ENCODE measurements at places on chromosomes 2 and 18.

DNA sequence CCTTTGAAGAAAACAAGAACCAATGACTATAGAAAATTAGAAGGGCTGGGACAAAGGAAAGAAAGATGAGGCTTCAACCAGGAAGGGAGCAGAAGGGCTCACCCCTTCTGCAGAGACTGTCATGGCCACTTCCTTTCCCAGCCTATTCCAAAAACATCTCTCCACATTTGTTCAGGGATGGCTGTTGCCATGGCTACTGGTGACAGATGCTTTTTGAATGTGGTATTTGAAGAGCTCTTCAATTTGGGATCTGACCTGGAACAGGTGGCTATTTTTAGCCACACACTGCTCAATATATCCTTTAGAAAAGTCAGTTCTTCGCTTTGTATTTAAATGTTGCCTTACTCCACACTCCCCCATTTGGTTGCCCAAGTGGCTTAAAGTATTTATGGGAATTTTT, 64.1 kb upstream of the LCLAT1 start:
- no peak for DNase-seq

- no peak for DNase-seq
Observed at GRCh38 chr2:147197754-147198483, 646.9 kb upstream of the ACVR2A start.

DNA sequence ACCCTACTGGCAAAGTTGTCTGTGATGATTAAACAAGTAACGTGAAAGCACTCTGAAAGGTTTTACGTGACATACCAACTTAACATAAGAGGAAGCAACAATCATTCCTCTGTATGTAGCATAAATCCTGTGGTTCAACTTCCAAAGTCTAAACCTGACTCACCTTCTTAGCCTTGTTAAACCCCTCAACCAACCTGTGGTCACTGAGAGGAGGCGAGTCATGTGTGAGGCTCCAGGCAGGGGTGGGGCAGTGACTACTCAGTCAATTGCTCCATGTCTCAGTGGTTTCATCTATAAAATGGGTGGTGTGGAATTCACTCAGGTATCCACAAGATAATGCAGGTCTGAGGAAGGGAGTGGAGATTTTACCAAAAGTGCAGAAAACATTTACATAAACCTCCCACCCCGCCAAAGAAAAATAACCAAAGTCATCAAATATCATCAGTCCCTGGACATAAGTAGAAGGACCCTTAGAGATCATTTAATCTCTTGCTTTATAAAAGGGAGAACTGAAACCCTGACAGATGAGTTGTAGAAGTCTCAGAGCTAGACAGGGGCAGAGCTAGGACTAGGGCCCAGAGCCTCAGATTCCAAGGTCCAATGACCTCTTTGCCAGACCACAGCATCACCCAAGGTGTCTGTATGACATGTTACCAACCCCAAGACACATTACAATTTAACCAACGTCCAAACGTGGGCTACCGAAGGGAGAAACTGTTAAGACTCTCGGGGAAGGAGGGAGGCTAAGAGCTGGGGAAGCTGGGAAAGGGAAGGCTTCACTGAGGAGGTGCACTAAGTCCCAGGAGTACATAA, 3.7 kb upstream of the PCBP1 start:
- peak; percentile 88 for DNase-seq

DNA sequence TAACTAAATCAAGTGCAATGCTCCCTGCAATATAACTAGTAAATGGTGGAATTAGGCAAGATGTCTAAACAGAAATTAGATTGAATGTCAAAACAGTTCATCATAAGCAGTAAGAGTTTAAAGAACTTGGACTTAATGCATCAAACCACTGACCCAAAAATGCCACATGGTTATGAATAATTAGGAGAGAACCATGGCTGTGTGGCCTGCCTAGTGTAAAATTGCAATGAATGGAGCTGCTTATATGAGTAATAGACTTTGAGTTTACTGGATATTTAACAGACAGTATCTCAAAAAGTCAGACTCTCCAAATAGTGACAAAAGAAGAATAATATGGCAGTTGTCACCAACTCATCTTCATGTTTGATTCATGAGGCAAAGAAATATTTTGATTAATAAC, 101.6 kb upstream of the COL5A2 start:
- DNase-seq, result no peak

DNA sequence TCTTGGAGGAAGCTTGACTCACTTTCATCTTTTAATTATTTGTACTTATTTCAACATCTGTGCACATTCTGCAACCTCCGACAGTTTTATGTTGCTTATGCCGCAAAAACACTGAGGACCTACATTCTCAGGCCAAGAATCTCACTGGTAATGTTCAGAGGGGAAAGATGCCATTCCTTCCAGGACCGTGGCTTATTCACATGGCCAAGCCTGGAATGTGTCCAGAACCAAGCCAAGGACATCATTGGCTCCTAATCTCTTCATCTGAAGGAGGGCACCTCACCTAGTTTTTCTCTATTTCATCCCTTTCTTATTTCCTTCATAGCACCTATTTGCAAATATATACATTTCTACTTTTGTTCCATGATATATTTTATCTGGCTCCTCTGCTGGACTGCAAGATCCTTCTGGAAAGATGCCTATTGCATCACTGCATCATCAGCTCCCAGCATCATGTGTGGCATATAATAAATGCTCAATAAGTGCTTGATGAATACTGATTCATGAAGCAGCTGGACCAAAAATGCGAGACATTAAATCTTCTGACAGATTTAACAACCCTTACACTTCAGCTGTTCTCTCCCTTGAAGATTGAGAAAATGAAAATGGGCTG, 377.1 kb downstream of the TNS1 start:
- no peak for DNase-seq

- peak; percentile 34 for DNase-seq
Observed at GRCh38 chr2:174522553-174522952, 35.7 kb upstream of the GPR155 start.

DNA sequence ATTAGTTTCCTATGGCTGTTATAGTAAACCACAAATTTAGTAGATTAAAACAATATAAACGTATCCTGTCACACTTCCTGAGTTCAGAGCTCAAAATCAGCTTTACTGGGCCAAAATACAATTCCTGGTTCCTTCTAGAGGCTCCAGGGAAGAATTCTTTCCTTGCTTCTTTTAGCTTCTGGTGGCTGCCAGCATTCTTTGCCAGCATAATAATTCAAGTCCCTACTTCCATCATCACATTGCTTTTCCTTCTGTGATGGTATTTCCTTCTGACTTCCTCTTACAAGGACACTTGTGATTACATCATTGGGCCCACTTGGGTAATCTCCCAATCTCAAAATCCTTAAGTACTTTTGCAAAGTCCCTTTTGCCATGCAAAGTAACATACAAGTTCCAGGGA, 40.6 kb downstream of the MOB4 start:
- DNase-seq, result no peak

- no peak for DNase-seq
Observed at GRCh38 chr2:241941691-241942301, 72.3 kb downstream of the RTP5 start.

GRCh38 chr18:45280481-45281276, 334.6 kb upstream of the SLC14A2 start:
- no peak for DNase-seq

DNA sequence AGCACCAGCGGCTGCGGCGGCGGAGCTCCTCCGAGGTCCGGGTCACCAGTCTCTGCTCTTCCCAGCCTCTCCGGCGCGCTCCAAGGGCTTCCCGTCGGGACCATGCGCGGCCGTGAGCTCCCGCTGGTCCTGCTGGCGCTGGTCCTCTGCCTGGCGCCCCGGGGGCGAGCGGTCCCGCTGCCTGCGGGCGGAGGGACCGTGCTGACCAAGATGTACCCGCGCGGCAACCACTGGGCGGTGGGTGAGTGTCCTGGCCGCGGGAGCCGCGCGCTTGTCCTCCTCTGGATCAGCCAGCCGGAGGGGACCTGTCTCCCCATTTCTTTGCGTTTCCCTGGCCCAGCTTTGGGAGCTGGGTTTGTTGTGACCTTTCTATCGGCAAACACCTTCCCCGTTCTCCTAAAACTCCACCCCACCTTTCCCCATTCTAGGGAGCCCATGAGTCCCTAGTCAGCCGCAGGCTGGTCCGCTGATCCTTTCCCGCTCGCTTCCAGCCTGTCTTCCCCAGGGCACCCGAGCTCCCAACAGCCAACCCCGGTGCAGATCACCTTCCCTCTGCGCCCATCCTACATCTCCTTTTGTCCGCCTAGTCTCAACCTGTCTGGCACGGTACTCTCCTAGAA, 316 bp downstream of the GRP start:
- no peak for DNase-seq

GRCh38 chr2:10038716-10039115, 4.6 kb upstream of the KLF11 start:
- no peak for DNase-seq

- no peak for DNase-seq
Observed at GRCh38 chr18:61336766-61337165, 3.5 kb downstream of the CDH20 start.

GRCh38 chr2:127067620-127068350, 39.2 kb downstream of the BIN1 start:
- DNase-seq, result peak; percentile 40

DNA sequence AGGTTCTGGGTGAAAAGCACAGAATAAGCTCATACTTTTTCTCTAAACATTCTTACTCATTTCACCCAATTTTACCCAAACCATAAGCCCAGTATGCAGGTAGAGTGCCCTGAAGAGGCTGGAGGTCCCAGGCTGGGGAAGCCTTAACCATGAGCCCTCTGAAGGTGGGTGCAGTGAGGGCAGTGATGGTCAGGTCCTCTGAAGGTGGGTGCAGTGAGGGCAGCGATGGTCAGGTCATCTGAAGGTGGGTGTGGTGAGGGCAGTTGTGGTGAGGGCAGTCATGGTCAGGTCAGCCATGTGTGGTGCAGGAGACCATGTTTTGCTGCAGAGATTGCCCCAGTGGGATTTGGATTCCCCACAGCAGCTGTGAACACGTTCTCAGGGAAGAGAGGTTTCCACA, 148.8 kb downstream of the SNTG2 start:
- no peak for DNase-seq

DNA sequence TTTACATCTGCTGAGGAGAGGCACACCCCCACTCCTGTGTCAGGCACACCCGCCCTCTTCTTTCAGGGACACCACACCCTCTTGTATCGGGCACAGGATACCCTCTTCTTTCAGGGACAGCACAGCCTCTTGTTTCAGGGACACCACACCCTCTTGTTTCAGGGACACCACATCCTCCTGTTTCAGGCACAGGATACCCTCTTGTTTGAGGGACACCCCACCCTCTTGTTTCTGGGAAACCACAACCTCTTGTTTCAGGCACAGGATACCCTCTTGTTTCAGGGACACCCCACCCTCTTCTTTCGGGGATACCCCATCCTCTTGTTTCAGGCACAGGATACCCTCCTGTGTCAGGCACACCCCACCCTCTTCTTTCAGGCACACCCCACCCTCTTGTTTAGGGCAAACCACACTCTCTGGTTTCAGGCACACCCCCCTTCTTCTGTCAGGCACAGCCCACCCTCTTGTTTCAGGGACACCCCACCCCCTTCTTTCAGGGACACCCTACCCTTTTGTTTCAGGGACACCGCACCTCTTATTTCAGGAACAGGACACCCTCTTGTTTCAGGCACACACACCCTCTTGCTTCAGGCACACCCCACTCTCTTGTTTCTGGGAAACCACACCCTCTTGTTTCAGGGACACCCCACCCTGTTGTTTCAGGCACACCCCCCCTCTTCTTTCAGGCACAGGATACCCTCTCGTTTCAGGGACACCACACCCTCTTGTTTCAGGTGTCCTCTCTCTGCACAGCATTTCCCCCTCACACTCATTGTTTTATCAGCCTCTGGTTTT, 96.2 kb downstream of the TPO start:
- no peak for DNase-seq

- DNase-seq, result no peak
Observed at GRCh38 chr18:9239720-9240119, 94.9 kb upstream of the TWSG1 start.

GRCh38 chr18:3595369-3596273, 145.6 kb downstream of the TGIF1 start:
- peak; percentile 100 for DNase-seq

DNA sequence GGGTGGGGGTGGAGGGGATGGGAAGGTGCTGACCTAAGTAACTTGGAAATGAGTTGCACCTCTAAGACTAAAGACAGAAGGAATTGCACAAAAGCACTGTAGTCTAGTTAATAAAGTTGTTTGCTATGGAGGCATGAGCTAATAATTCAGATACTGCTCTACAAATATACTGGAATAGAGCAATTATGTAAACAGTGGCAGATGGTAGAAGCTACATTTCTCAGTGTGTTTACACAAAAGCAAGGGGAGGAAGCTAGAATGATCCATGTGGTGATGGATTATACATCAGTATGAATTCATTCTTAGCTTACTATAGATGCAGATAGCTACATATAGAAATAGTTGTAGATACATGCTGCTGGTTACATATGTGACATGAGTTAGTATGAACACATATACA, 27.6 kb upstream of the UBE2F start:
- DNase-seq, result no peak

GRCh38 chr18:24942144-24942543, 409.8 kb downstream of the ZNF521 start:
- DNase-seq, result no peak

GRCh38 chr2:2182551-2183071, 148.5 kb downstream of the MYT1L start:
- DNase-seq, result no peak

- peak; percentile 78 for DNase-seq
Observed at GRCh38 chr2:112048887-112049286, 6.2 kb upstream of the TMEM87B start.

- DNase-seq, result no peak
Observed at GRCh38 chr2:22826703-22827102, 558.3 kb upstream of the KLHL29 start.

DNA sequence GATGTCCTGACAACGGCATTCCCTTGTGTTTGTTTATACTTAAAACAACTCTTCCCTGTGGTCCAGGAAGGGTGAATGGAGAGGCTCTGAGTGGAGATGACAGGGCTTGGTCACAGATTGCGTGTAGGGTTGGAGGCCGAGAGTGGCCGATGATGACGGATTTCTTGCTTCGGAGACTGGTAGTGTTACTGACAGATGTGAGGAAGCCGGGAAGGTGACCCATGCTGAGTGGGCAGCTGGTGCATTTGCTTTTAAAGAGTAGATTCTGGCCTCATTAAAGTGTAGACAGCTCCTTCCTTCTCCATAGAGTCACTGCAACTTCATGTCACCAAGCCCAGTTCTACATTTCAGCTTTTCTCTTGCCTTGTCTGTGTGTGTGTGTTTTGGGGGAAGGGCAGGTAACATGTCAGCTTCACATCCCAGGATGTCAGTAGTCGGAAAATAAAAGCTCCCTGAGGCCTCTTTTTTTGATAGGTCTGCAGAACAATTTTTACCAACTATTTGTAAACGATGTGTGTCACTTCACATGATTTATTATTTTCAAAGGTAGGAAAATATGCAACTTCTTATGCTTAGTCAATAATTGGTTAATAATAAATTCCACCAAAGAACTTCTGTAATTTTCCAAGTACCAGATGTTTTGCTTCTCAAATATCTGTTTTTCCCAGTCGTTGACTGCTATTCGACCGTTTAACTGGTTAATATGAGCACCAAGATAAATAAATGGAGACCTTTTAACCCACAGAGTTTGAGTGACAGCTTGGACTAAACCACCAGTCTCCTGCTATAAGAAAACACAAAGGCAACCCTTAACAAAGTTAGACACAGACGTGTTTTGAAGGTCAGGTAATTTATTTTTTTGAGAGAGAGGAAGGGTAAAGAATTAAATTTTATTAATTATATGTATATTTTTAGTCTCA, 436.9 kb downstream of the SLC4A3 start:
- DNase-seq, result no peak

Data from RKO (cell line).